ENCODE measurements at places on chromosomes 2 and 18. TPM values are rescaled to one million over a fixed set of nuclear protein-coding genes. Genes with fewer than 3 reads are reported as not detected.

The TBR1 gene
- not detected for total RNA-seq

DNA sequence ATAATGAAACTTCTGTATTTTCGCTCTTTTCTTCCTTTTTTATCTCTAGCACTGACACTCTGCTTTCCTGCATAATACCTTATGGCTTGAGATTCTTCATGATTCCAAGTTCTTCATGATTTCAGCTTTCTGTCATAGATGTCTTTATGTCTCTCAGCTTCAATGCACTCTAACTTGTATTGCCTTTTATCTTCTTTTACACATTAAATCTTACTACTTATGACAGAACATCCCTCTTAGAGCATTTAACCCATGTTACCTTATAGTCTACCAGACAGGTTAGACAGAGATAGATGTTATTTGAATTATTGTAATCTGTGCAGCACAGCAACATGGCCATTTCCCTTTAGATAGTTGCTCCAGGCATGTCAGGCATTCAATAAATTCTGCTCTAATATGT lies 1475.7 kb upstream of the TMEFF2 start:
- no peak for DNase-seq

- DNase-seq: peak; percentile 60
Measured at GRCh38 chr18:48948112-48949049, 2.4 kb downstream of the SMAD7 start.

The CYP26B1 gene
- not detected for total RNA-seq

DNA sequence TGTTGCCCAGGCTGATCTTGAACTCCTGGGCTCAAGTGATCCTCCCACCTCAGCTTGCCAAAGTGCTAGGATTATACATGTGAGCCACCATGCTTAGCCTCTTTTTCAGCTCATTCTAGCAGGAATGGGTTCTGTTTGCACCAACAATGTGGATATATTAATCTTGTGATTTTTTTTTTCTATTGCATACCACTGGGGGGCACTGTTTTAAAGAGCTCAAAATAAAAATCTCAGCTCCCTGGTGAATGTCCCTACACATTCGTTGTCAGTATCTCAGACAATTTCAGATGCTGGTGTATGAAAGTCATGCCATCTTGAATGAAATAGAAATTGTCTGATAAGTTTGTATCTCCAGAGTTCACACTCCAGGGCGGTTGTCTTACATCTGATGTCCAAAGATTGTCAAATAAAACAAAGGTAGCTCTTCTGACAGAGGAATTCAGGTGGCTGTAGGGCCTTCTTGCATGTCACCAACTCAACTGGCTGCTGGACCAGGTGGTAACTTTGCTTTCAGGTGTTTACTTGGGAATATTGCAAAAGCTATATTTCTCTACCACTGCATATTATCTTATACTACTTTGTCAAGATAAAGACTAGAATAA lies 3.1 kb upstream of the MATN3 start:
- DNase-seq: no peak

The ETAA1 gene
- 13.5 TPM for total RNA-seq

DNA sequence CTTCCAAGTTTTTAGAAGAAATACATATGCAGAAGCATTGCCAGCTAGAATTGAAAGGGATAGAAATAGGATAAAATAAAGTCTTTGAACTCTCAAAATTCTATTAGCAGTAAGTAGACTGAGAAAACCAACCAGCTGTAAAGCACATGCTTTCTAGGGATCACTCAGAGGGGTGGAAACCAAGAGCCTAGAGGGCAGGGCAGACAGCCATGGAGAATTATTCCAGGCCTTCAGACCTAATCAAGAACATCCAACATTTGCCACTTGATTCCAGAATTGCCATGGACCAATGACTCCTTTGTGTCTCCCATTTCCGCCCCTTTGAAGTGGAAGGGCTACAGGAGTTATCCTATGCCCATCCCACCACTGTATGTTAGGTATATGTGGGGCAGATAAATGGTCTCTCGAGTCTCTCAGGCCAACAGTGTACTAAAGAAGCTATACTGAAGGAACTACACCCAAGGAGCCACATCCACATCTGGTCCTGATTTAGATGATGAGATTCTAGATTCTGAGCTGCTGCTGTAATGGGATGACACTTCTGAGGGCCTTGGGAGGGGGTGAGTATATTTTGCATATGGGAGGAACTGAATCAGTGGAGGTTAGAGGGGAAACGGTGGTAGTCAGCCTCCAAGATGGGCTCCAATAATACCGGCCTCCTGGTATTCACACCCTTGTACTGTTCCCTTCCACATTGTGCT lies 4.0 kb downstream of the FARSB start:
- no peak for DNase-seq

The IL1RL1 gene
- 0.20 TPM for total RNA-seq

The GAL3ST2 gene
- total RNA-seq: 0.95 TPM

The SLC23A3 gene
- 1.6 TPM for total RNA-seq

The VRK2 gene
- total RNA-seq: 17.7 TPM

DNA sequence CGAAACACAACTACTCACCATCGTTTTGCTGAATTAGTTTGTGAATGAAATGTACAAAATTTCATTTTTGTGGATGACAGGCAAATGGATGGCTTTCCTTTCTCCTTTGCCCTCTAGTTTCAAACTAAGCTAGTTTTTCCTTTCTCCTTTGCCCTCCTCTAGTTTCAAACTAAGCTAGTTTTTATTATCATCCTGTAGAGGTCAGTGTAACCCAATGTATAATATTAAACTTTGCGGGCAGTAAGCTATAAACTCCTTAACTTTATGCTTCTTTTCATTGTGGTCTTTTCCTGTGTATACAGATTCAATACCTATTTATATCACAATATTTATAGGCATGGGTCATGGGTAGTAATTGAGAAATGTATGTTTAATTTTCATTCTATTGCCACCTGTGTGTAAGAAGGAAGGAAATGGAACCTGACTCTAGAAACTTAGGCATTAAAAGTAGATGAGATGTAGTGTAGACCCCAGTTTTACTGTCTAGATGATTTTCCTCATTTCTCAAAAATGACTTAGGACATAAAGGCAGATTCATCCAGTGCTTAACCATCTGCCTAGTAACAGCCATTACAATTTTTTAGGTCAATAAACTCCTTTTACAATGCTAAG lies 58.1 kb downstream of the MAP3K19 start:
- no peak for DNase-seq

DNA sequence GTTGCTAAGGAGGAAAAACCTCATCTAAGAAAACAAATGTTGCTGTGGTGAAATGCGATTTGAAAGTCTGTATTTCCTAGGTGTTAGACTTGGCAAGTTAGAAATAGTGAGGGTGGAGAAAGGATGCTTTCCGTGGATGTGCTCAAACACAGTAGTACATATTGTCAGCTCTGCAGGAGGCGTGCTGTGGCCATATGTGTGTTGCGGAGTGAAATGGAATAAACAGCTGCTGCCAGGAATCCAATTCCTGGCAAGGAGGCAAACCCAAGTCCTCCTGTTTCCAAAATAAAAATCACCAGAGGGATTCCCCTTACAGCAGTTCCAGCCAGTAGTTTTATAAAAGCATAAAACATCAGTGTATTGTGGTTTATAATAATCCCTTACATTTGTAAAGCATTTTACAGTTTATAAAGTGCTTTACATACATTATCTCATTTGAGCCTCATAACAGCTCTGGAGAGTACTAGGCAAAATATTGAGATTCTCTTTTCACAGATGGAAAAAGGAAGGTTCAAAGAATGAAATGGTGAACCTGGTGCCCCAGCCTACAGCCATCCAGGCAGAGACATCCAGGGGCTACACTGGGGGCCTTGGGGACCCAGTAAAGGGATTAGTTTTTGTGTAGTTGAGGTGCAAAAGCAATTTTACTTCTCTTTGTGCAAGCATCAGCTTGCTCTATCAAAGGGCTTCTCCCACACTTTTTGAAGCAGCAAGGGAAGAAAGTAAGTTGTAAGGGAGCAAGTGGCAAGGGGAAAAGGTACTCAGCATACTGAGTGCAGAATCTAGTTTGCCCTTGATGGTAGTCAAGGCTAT lies 206.0 kb downstream of the AGPS start:
- DNase-seq: no peak

The CHN1 gene
- 3.0 TPM for total RNA-seq

- no peak for DNase-seq
Measured at GRCh38 chr2:20589975-20590703, 60.8 kb downstream of the HS1BP3 start.

DNA sequence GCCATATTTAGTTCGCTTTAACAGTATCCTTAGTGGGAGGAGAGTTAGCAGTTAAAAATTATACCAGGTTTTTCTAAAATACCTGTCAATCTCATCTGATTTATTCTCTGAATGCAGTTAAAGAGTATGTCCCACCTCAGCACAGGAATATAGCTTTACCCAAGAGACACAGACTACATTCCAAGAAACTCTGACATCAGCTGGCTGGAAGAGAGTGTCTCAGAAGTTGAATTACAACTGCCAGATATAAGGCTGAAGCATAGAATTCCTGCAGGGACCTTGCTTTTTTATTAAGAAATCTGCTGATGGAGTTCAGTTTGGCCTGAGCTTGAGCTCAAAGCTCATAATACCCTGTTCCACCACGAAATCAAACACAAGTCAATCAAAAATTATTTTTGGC lies 25.4 kb upstream of the CNTNAP5 start:
- no peak for DNase-seq

The CCDC68 gene
- not detected for total RNA-seq

The KCNK3 gene
- total RNA-seq: not detected

The UGT1A7 gene
- total RNA-seq: not detected

- DNase-seq: no peak
Measured at GRCh38 chr18:25111377-25112288, 240.3 kb downstream of the ZNF521 start.

DNA sequence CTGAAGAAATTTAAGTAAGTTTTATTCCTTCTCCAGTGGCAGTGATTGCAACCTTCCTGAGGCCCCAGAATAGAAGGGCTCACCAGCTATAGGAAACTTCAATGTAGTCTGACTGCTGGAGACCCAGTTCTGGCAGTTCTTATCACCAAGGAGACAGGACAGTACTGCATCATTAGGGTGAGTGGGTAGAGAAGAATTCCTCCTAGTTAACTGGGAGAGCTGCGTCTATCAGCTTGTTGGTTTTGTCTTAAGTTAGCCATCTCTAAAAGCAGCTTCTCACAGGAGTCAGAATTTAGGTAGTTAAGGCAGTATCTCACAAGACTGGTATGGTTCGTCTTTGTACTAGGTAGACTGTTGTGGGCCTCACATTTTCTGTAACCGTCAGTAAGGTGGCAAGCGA lies 3.3 kb upstream of the MSTN start:
- no peak for DNase-seq

- no peak for DNase-seq
Measured at GRCh38 chr18:45539491-45539891, 75.8 kb upstream of the SLC14A2 start.

The GYPC gene
- 172 TPM for total RNA-seq

DNA sequence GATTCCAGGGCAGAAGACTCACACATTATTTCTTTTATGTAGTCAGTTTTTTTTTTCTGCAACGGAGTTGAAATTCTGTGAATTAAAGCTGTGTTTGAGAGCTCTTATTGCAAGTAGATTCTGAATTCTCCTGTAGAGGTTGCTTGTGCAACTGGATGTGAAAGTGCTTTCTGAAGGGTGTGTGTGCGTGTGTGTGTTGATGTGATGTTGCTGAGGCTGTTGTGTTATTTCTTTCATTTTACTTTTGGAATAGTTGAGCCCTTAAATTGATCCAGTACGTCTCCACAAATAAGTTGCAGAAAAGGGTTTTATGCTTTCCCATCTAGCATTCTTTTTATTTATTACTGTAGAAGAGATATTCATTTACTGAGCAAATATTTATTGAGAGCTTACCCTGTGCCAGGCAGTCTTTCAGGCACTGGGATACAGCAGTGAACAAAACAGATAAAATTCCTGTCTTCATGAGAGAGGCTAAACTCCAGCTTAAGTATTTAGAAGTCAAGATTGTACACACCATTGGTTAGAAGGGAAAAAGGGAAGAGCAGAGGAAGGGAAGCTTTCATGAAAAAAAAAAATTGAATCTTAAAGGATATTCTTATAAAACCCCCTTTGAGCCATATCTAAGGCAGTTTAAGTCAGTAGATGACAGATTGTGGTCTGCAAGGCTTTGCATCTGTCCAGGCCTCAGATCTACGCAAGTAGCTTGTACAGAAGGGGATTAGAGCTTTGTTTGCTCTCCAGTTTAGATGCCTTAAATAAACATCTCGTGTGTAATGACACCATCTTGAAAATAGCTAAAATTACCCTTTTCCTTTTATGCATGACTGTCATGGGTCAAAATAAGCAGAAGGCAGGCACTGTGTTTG lies 58.2 kb downstream of the MYO1B start:
- no peak for DNase-seq

- no peak for DNase-seq
Measured at GRCh38 chr2:228847684-228848083, 423.4 kb downstream of the PID1 start.

The RTKN gene
- total RNA-seq: 1.6 TPM

The NIFK gene
- total RNA-seq: 115 TPM

The DSC2 gene
- not detected for total RNA-seq

DNA sequence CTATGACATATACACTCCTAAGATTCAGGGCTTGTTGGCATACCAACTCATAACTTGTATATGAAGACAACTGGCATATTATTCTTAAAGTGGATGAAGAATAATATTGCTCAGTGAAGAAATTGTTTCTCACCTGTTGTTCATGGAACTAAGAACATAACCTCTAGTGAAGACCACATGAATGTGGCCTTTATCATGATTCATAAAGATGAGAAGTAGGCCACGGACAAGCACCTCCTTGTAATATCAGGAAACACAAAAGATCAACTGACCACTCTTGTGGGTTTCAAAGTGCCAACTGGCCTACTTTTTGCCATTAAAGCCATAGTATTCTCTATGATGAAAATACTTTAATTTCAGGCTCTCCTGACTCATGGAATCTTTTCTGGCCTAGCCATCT lies 407.4 kb downstream of the GRB14 start:
- no peak for DNase-seq

- DNase-seq: no peak
Measured at GRCh38 chr2:142603759-142604158, 273.7 kb upstream of the KYNU start.

The LRRTM4 gene
- not detected for total RNA-seq

GRCh38 chr2:237195396-237196120 lies 109.9 kb downstream of the COPS8 start:
- DNase-seq: no peak

Measured in activated CD8-positive, alpha-beta T cell treated with anti-CD3 and anti-CD28 coated beads for 36 hours (primary cell).